Stimulated activated CD4-positive, alpha-beta T cell treated with anti-CD3 and anti-CD28 coated beads, Interleukin-2, amount 100 ng/mL, for 4 hours (primary cell): ENCODE measurements at places on chromosomes 2 and 18.

- no peak for DNase-seq
These were observed 546.7 kb downstream of the EPHA4 start for GRCh38 chr2:221025398-221025797.

GRCh38 chr2:208049441-208049840, 24.1 kb upstream of the PLEKHM3 start:
- DNase-seq = no peak

GRCh38 chr2:10326707-10327594, 24.2 kb downstream of the HPCAL1 start:
- no peak for DNase-seq

DNA sequence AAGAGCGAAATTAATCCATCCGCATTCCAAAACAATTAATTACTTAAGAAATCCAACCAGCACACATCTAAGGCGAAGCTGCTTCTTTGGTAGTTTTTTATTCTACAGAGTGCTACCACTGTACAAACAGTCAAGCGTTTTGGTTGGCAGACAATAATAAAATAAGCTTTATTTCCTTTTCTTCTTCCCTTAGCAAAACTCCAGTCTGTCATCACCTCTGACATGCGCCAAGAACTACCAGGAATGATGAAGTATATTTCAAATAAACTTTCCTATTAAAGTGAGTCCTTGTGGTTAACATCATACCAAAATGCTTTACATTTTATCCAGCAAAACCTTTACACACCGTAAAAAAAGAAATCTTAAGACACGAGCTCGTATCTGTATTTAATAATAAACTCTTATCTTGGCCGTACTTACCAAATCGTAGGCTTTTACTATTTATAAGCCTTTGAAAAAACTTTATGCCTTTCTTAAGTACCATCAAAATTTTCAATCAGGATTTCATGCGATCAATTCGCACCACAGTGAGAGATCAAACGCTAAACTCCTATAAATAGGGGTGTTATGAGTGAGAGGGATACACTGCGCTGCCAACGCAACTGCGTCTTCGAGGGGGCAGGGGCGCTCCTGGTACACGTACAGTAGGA, 1.3 kb downstream of the ATL2 start:
- peak; percentile 19 for DNase-seq

DNA sequence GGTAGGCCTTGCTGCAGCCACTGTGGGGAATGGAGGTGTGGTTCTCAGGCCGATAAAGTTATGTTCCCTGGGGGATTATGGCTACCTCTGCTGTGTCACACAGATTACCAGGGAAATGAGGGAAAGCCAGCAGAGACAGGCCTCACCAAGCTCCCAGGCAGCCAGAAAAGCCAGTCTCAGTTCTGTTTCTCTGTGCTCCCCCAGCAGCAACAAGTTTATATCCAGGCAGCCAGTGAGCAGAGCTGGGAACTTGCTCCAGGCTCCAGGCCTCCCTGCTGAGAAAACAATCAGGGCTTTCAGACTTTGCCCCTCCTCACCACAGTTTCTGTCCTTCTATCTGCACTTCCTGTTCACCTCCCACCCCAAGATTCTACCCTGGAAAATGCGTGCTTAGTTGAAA, 596.6 kb upstream of the GYPC start:
- DNase-seq = no peak

DNA sequence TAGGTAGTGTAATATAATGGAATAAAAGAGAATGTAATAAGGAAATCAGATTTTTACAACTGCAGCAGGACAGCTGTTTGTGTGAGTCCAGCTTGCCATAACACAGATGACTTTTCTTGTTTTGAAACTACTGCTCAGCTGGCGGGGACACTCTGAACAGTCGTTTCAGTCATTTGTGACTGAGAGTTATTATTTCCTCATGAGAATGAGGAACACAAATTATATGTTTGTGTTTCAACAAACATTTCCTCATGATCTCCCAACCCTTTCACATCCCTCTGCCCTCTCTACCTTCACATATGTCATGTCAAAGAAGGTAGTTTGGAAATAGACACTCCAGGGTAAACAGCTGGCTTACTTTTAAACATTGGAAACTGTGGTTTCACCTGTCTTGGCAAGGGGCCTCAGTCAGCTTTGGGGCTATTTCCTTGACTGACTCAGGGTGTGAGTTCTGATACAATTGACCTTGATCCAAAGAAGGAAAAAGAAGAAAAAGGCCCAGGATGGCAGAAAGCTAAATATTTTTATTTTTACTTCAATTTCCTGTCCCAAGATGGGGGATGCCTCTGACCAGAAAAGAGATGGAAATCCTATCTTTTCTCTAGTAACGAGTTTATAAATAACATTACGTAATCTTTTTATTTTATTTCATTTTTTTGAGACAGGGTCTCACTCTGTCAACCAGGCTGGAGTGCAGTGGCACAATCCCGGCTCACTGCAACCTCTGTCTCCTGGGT, 593 bp downstream of the SP140L start:
- DNase-seq = no peak

GRCh38 chr2:216283038-216283900, 89.0 kb downstream of the MARCHF4 start:
- no peak for DNase-seq

DNA sequence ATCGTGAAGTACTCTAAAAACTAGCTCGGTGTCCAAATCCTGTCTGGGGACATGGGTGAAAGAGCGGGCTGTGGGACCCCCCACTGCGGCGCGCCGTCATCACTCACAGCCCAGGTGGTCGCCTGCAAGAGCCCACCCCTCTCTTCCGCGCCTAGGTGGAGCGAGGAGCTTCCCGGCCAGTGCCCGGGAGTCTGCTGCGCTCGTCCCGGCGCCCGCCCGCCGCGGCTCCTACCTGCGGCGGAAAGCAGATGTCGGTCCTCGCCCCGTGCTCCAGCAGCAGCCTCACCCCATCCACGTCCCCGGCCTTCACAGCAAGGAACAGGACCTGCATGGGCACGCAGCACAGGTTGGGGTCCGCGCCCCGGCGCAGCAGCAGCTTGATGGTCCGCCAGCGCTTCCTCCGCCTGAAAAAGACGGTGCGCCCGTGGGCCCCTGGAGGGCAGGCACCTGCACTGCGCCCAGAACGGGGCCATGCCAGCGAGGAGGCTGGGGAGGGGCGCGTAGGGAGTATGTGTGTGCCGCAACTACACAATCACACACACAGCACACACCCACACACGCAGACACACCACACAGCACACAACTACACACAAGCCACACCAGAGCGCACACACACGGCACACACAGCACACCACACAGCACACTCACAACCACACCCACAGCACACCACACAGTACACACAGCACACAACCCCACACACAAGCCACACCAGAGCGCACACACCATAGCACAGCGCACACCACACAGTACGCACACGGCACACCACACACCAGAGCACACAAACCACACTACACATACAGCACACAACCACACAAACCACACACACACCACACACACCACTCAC, 37.4 kb downstream of the ANKMY1 start:
- no peak for DNase-seq
